ENCODE measurements at places on chromosomes 3 and 15.

DNA sequence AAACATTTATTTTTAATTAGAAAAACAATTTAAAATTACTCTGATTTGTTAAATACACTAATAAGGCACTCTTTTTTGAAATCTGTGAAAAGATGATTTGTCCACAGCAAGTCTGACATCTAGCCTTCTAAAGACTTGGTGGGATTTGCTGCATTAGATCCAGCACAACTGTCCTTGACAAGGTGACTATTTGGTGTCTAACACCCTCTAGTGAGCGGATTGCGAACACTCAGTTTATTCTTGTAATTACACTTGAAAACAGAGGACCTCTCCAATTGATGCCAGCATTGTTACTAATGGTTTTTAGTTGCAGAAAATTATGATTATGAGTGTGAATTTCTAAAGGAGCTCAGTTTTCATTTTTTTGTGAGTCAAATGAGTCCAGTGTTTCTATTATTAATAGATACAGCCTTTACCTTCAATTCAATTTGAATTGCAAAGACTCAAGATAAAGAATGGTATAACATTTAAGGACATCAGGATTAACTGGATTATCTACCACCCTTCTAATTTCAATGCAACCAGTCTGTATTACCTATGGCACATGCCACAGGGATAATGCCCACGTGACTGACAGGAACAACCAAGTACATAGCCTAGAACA lies 29.7 kb upstream of the STRIT1 start:
- no peak for DNase-seq

GRCh38 chr15:52228921-52229320 lies 37.7 kb upstream of the GNB5 start:
- no peak for DNase-seq

GRCh38 chr3:194320100-194320499 lies 31.0 kb downstream of the CPN2 start:
- no peak for DNase-seq

GRCh38 chr15:31869686-31870307 lies 160.5 kb upstream of the CHRNA7 start:
- no peak for DNase-seq

- no peak for DNase-seq
These were observed 9.1 kb upstream of the ZBTB20 start for GRCh38 chr3:115156046-115156654.

DNA sequence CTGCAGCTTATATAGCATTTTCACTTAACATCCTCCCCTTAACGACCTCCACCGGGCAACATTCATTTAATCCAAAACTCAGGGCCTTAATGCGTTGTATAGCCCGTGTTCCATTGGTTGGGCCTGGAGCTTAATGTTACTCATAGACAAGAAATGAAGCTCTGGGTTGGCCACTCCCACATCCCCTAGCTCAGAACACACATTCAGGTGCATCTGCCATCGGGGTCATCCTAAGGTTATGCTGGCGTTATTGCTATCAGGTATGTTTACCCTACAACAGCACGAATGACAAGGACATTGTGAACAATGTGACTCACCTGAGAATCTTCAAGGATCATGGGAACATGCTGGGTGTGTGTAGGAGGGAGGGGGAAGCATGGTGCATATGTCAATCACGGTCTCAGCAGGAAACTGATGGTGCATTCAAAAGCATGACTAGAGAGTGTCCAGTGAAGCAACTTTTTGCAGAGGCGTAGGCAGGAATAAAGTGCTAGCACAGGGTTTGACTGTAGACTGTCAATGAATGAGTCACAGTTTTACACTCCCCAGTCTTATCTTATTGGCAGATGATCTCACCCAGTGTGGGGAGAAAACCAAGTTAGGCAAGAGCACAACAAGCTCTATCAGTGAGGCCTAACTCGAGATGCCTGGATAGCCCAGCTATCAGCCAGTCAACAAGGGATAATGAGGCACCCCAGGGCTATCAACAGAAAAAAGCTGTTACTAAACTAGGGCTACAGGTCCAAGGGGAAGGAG lies 402.1 kb upstream of the MCTP2 start:
- no peak for DNase-seq

- no peak for DNase-seq
These were observed 34.5 kb downstream of the P3H2 start for GRCh38 chr3:190086191-190086590.

GRCh38 chr15:73915082-73915481 lies 11.2 kb upstream of the LOXL1 start:
- no peak for DNase-seq

- no peak for DNase-seq
These were observed 20.2 kb upstream of the GADL1 start for GRCh38 chr3:30914696-30915095.

DNA sequence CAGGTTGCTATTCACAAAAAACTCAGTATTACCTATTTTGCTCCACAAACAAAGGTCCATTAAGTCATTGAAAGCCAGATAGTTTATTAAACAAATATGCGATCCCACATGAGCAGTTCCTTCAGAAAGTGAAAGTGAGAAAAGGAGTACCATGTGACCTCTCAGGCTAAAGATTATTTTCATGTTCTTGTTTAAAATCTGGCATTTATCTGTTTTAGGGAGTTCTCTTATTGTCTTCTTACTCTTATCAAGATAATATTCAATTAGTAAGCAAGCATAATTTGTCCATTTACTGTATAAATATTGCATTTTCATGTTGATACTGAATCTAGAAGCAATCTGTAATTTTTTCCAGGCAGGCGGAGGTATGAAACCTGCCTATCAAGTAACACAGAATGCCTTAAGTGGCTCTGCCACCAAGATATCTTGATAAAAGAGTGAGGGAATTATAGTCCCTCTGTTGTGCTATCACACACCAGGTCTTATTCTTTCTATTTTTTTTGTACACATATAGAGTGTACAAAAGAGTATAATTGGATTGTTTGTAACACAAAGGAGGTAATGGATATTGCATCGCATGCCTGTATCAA lies 20.1 kb upstream of the PLSCR5 start:
- DNase-seq: no peak

GRCh38 chr15:67103869-67104268 lies 38.5 kb downstream of the SMAD3 start:
- DNase-seq: no peak

DNA sequence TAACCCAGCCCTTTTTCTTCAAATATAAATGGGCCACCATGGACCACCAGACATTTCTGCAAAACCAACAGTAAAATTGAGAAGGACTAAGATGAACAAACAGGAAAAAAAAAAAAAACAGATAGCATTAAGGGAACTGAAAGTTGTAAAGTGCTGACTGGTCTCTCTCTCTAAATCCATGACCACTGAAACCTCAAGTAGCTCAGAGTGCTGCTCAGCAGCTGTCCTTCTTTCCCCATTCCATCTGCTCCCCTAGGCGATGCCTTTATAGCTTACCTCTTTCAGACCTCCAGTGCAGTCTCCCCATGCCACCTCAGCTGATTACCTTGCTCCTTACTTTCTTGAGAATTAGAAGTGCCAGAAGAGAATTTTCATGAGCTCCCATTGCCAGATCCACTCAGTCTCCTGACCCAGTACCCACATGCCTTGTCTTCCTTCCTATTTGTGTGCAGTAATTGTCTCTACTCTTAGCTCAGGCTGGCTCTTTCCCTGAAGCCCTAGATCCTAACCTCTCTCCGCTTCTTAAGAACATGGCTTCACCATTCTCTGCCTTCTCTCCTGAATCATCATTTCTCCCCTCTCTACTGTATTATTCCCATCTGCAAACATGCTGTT lies 23.9 kb upstream of the XIRP1 start:
- no peak for DNase-seq

DNA sequence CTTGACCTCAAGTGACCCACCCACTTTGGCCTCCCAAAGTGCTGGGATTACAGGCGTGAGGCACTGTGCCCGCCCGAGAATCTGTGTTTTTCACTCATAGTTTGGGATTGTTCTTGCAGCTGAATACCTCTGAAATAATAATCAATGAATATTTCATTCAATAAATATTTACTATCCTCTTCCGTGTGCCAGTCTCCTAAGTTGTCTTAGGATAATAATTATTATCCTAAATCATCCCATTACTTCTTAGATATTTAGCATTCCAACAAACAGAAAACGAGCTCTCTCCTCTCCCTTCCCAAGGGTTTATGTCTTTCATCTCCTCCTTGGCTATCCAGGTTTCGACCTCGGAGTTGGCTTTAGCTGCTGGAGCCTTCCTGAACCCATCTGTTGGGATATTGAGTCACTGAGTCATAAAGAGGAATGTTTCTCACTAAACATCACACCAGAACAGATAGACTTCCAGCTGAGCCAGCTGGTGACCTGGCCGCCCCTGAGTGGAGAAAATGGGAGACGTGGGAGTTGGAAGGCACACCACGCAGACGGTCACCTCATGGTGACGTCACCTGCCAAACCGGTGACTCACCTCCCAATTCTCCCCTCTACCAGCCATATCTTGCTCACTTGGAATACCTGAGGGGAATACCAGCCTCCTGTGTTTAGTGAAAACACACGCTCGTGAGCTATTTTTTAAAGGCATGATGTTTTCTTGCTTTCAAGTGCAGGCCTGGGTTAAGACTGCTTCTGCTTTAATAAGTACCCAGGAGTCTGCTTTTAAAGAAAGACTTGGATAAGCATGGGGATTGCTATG lies 43.9 kb downstream of the BHLHE40 start:
- DNase-seq: no peak

DNA sequence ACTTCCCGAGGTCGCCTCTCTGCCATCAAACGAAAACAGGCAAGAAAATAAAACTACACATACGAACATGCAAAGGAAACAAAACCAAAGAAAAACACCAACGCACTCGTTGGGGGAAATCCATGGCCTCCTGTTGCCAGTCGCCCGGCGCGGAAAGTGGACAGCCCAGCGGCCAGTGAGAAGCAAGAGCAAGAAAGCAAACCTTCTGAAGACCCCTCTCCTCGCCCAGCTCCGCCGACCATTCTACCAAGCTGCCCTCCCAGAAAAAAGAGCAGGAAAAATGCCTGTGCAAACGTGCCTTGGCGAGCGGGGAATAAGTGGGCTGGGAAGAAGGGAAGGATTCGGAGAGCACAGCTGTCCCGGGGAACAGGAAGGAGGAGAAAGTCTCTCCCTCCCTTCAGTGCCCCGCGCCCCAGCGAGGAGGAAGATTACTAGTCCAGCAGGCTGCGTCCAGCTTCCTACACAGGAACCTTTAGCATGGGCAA lies 802 bp upstream of the NECTIN3 start:
- DNase-seq: no peak

- no peak for DNase-seq
These were observed 28.4 kb downstream of the SERPINI2 start for GRCh38 chr3:167445491-167445890.

DNA sequence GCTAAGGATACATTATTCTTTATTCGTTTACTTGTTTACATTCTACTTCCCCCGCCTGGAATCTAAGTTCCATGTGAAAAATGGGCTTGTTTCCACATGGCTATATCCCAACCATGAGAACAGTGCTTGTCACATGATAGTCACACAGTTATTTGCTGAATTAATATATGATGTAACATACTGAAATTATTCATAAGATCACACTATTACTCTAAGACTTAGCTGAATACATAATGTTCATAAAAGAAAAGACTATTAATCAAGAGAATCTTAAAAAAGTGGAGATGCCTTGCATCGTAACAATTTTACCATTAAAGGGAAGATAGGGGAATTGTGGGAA lies 6.5 kb downstream of the PBRM1 start:
- DNase-seq: no peak

- no peak for DNase-seq
These were observed 35.9 kb downstream of the POC1A start for GRCh38 chr3:52118156-52118875.

DNA sequence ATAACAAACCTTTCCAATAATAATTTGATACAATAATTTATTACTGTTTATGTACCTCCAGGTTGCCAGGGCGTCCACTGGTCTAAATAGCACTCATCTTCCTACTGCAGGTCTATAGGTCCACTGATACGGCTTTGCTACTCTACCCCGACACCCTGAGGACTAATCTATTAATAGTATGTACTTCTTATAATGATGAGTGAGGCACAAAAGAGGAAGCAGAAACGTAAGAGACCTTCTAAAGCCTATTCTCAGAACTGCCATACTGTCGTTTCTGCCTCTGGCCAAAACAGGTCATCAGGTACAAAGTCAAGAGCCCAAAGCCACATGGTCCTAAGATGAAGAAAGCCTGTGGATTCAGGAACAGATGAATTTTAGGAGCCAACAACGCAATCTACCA lies 163.2 kb upstream of the GRM7 start:
- DNase-seq: no peak

- no peak for DNase-seq
These were observed 7.2 kb downstream of the SPG21 start for GRCh38 chr15:64982472-64982871.

Measured in cortex of kidney (tissue), 1 donor.